ENCODE measurements at places on chromosomes 13 and 19.

DNA sequence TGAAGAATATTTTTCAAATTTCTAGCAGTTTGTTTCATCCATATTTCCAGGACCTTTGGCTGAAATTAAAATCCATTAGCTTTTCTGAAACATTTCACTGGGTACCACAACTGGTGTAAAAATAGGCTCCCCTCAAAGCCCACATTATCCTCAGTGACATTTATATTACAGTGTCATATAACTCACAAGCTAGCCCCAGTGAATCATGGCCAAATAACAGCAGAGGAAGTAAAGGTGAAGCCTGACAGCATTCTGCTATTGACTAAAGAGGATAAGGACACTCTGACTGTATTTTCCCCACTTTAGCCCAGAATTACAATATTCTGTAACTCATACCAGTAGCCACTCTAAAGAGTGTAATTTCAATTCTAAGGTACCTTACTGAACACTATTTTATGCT lies 21.9 kb downstream of the KCTD12 start:
- no peak for DNase-seq

DNA sequence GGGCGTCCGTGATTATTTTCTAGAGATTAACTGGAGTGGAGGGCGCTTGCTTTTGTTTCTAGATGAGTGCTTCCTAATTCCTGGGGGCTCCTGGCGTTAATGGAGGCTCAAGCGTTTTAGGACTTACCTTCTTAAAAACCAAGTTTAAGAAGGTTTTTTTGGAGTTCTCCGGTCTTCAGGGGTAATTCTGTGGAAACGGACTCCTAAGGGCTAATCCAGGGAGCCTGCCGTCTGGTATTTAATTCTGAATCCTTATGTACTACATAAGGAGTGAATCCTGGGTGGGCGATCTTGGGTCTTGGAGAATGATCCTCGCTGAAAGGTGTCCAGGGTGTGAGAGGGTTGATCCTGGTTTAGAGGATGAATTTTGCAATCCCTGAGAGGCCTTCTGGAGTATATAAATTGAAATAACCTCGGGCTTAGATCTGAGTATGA lies 357 bp downstream of the RPS11 start:
- no peak for DNase-seq

DNA sequence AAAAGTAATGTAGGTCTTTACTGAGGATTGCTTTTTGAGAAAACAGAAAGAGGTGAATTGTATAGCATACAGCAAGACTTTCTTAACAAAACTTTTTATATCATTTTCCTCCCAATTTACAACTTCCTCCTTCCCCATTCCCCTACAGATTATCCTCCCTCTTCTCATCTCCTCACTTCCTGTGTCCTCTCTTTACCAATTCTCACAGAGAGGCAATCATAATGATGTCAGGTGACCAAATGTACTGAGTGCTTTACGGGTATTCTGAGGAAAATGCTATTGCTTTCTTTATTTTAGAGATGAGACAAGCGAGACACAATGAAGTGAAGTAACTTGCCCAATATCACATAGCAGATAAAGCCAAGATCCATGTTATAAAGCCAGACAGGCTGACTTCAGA lies 1.7 kb upstream of the MTMR6 start:
- no peak for DNase-seq

GRCh38 chr19:1379126-1379905 lies 4.4 kb upstream of the NDUFS7 start:
- no peak for DNase-seq

- DNase-seq, result no peak
Observed at GRCh38 chr13:71583581-71583980, 283.4 kb downstream of the DACH1 start.

GRCh38 chr19:4719499-4719866 lies 4.2 kb downstream of the DPP9 start:
- DNase-seq, result no peak

DNA sequence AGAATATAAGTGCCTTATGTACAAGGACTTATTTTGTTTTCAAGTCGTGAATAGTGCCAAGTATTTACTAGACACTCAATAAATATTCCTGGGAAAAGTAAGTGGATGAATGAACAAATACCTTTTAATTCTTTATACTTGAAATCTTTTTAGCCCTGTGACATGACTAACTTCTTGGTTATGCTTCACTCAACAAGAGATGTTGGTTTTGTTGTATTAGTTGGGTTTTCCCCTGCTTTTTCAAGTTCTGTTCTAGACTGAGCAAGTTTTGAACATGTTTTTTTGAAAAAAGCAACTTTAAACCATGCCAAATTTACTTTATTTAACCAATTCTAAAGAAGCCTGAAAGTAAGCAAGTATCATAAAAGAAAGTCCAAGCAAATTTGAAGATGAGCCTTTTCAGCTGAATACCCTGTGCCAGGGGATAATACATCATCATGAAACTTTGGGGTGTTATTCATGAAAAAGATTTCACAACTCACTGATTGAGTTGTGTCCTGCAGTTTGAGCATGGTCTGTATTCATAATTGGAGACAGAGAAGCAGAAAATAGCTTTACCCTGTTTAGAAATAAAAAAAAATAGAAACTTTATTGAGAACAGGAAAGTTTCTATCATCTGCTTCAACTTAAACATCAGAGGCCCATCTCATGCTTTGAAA lies 11.1 kb downstream of the LMO7 start:
- DNase-seq, result no peak

DNA sequence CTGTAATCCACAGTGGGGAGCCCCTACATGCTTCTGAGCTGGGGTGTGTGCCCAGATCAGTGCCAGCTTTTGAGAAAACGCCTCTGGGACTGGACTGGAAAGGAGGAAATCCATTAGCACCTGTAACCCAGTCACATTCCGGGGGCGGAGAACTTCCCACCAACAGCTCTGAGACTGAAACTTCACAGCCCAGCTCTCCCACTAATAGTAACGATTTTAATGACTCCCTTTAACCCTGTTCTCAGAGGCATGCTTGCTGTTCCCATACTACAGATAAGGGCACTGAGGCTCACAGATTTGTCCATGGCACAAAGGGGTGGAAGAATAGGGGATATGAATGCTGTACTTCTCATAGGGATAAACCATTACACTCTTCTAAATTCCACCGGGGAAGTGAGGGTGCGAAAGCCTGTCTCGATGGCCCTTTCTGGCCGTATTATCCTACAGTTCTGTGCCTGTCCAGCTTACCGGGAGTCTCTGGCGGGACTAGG lies 851 bp downstream of the FBXO46 start:
- DNase-seq, result no peak

GRCh38 chr13:104750377-104750776 lies 1684.2 kb upstream of the SLC10A2 start:
- DNase-seq, result peak; percentile 84

DNA sequence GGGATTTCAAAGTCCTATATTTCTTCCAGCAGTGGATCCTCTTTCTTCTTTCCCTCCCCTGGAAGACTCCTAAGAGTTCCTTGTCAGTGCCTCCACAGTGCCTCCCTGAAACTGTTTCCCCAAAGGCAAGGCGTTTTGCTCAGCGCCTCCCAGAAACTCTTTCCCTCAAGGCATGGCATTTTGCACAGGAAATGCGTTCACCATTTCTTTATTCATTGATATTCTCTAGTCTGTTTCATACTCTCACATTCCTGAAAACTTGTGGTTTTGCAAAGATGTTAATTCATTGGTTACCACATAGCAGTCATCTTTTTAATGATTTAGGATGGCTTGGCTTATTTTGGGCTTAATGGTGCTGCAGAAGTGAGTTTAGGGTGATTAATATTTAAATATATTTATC lies 177.3 kb upstream of the SLC10A2 start:
- DNase-seq, result no peak

- peak; percentile 73 for DNase-seq
Observed at GRCh38 chr19:44303976-44304568, 753 bp downstream of the ZNF235 start.

- no peak for DNase-seq
Observed at GRCh38 chr13:113364311-113364889, 470 bp upstream of the GRTP1 start.

DNA sequence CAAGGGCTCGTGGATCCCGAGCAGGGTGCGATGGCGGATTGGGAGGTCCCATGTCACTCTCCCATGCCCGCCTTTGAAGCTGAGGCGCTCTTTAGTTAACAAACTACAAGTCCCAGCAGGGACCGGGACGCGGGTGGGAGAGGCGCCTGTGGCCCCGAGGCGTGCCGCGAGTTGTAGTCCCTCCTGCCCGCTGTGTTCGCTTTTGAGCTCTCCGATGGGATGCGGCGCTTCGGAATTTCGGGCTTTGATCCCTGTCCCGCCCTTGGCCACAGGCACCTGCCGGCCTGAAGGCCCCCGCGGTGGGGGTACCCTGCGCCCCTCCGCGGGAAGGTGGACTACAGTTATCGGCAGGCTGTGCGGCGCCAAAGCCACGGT lies 11.0 kb downstream of the CYTH2 start:
- no peak for DNase-seq
